ENCODE measurements at places on chromosomes 1 and 21.
A peak's percentile ranks its signal among the peaks of the same experiment; 100 is the strongest.

DNA sequence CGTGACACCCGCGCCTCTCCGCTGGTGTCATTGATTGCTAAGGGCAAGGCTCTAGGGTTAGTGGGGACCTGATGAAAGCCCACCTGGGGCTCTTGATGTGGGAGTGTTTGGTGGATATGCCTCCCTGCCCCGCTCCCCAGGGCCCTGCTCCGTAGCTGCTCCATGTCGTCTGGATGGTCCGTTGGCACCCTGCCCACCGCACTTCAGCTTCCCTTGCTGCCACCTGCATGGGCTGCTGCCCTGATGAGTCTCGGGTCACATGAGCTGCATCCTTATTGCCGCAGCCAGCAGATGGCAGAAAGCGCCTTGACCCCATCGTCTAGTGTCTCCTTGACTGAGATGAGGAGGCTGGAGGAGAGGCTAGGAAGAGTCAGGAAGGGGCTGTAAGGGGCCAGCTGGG, 439.4 kb downstream of the CAMTA1 start:
- peak; percentile 26 for DNase-seq

- DNase-seq = peak; percentile 87
Observed at GRCh38 chr1:59393211-59394180, 96.6 kb downstream of the FGGY start.

DNA sequence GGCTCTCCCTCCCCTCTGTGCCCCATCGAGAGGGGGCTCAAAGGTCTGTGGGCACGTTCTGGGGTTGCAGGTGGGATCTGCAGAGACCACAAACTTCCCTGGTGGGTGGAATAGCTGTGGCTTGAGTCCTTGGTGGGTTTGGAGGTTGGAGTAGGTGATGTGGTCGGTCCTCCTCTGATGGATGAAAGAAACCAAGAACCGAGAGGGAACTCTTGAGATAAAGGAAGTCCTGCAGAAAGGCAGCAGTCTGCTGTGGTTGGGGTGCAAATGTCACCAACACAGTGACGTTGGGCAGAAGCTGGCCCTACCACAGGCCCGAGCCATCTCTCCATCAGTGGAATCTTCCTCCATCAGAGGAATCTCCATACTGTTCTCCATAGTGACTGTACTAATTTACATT, 171.8 kb downstream of the FCRL5 start:
- no peak for DNase-seq

DNA sequence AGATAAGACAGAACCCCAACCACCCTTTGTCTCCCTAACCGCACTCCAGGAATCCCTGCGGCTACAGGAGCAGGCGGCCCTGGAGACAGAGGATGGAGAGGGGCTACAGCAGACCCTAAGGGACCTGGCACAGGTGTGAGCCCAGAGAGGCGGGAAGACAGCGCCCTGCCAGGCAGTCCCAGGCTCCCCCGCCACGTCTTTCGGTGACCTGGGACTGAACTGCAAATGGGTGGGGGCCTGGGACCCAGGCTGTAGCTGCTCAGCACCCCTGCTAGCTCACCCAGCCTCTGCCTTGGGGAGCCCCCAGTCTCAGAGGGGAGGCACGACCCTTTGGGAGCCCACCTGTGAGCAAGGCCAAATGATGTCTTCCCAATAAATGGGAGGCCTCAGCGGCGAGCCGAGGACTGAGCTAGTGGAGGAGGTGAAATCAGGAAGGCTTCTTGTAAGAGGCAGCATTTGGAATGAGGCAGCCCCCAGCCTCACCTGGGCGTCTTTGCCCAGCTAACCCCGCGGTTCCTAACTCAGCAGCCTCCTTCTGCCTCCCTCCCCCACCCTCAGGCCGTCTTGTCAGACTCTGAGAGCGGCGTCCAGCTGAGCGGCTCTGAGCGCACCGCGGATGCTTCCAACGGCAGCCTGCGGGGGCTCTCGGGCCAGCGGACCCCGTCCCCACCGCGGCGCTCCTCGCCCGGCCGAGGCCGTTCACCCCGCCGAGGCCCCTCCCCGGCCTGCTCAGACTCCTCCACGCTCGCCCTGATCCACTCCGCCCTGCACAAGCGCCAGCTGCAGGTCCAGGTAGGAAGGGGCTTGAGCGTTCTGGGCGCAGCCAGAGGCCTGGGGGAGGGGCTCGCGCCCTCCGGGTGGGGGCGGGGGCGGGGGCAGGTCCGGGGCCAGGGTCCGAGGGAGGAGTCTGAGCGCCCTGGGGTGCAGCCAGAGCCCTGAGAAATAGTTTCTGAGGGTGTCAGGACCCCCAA, 16.9 kb downstream of the CROCC start:
- no peak for DNase-seq

- no peak for DNase-seq
Observed at GRCh38 chr1:183215076-183215720, 29.1 kb downstream of the LAMC2 start.

DNA sequence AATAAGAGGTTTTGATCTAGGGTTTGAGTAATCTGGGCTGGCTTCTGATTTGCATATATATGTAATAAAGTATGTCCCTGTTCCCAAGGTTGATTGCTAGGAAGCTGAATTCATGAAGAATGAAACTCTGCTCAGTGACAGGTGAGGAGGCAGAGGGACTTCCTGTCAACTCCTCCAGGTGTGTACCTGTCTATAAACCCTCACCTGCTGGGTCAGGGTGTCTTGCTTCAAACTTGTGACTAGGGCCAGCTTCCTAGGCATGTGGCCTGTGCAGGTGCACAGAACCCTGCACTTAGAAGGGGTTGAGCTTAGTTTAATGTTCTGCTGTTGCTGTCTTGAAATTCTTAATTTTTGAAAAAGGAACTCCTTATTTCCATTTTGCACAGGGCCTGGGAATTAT, 21.1 kb downstream of the OLFML3 start:
- DNase-seq = no peak

- DNase-seq = no peak
Observed at GRCh38 chr1:177690996-177691395, 278.9 kb downstream of the SEC16B start.

GRCh38 chr1:53959664-53960250, 13.6 kb downstream of the LRRC42 start:
- DNase-seq = no peak

DNA sequence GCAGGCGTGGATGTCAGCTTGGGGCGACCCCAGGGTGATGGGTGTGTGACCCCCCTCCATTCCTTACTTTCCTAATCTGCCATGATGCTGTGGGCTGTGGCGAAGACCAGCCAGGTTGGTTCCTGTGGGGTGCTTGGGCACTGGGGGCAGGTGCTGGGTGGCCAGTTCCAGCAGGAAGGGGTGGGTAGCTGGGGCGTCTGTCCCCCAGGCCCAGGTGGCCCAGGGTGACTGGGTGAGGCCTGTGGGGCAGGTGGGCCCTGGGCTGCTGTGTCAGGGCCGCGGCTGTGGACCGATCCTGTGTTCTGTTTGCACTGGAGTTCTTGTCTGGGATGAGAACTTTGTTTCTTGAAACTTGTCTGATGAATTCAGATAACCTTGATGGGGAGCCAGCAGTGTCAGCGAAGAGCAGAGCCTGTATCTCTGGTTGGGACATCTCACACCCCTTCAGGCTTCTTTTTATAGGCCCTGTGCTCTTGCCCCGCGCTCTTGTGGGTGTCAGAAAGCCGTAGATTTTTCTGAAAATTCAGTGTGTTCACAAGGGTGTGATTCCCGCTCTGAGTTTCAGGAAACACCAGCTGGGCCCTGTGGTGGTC, 3.7 kb downstream of the PRKCZ start:
- no peak for DNase-seq

GRCh38 chr1:81585371-81585770, 215.4 kb upstream of the ADGRL2 start:
- DNase-seq = no peak

DNA sequence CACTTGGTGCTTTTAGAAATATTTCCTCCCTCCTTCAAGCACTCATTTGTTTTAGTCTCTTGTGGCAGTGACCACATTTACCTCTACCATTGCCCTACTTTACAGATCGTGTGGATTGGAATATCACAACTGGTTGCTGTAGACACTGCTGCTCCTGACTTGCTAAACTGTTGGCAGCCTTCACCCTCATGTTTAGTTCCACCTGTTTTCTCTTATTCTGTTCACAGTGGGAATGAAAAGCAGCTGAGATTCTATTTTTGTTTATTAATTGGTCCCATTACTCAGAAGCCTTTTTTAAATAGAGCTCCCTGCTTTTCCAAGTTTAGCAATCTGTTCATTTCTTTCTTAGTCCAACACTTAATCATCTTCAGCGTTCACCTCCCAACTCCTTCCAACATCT, 308.9 kb downstream of the RWDD3 start:
- DNase-seq = no peak

DNA sequence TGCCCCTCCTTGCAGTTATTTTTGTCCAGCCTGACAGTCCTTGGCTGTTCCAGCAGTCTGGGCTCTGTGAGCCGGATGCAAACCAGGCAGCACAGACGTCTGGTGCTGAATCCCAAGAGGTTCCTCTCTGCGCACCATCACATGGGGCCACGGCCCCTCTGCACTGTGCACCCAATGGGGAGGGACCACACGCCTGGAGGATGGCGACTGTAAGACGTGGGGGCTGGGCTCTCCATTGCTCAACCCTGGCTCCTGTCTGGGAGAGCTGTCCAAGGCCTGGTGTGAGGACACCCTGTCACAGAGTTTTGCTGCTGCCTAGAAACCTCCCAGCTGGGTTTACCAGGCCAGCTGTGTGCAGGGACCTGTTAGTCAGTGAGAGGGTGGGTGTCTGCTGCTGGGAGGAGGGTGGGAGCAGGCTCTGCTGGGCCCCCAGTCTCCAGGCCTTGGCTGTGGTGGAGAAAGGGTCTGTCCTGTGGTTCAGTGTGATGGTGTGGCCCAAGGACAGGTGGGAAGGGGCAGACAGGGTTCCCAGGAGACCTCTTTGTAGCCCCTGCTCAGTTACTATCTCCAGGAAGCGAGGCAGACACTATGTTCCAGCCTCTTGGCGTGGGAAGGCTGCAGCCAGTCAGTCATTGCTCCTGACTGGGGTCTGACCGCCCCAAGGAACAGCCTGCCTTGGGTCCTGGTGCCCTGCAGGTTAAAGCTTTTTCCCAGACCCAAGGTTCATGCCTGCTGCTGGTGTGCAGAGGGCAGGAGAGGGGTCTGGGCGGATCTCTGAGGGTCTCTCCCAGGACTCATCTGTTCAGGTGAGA, 13.8 kb downstream of the HEYL start:
- peak; percentile 52 for DNase-seq

DNA sequence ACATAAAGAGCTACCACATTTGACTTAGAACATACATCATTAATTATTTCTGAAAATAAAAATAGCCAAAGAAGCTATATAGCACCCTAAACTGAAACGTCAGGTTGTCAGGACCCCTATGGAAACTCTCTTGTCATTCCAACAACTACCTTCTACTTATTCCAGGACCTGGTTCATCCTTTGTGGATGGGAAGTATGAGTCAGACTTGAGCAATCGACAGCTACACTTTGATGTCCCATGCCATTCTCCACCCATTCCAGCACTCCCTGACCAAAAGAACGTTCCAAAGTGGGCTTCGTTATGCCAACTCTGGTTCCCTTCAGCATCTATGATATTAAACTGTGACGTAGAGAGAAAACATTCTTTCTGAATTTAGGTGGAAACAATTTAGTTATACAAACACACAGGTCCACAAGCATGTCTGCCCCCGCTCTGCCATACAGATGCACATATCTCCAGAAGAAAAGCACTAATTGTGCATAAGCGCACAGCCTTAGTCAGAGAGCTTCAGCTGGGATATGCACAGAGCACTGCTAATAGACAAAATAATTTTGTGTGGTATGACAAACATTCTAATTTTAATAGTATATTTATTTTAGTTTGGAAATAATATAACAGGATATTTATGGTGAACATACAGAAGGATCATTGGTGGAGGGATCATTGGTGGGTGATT, 723.1 kb upstream of the B3GALT2 start:
- no peak for DNase-seq

DNA sequence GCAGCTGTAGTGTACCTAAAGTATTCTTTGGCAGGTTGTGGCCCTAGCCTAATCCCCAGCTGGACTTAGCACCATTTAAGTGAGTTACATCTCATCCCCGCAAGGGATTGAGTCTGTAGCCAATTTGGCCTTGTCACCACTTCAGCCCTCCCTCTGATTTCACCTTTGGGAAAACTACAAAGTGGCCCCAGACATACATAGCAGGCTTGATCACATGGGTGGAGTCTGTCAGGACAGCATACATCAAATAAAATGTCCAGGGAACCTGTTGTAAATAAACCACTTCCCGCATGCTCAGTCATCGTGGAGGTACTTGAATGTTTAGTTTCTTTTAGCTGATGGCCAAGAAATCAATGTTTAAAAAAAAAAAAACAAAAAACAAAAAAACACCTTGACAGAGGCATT, 142.5 kb downstream of the DHRS3 start:
- DNase-seq = no peak

DNA sequence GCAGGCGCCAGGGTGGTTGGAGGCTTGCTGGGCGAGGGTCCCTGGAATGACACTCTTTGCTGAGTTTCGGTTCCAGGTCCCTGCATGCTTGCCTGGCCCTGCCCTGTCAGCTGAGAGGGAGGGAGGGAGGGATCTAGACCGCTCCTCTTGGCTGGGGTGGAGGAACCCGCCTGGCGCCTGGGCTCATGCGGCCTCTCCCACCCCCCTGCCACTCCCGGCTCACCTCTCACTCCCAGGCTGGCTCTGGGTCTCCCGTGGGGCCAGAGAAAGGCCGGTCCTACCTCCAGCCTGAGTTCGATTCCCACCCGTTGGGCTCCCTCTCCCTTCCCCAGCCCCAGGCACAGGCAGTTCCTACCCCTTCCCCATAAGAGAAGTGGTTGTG, 19.0 kb upstream of the IFNLR1 start:
- no peak for DNase-seq

DNA sequence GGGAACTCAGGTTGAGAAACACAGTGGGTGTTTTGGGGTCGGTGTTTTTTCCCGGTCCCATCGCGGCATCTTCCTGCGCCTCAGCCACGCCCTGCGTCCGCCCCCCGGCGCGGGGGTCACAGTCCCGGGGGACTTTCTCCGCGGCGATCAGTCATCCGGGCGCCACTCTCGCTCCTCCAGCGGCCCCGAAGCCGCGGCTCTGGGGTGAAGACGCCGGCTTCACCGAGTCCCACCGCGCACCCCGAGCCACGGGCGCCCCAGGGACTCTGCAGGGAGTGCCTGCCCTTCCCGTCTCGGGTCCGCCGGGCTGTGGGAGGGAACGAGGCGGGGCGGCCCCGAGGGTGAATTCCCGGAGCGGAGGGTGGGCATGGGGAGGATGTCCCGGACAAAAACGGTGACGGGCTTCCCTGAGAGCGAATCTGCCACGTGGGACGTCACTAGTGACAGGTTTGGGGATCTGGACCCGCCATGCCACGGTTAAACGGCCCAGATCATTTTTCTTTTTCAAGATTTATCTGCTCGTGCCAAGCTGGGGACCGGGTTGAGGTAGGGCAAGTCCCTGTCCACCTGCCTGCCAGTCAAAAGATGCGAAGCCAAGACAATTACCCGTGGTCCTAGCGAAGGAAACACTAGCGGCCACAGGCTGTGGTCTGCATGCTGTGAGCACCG, 717 bp upstream of the BATF3 start:
- DNase-seq = no peak

Measured in fibroblast of mammary gland (primary cell).